Cortex of kidney (tissue), 1 donor: ENCODE measurements at places on chromosomes 4 and X.

DNA sequence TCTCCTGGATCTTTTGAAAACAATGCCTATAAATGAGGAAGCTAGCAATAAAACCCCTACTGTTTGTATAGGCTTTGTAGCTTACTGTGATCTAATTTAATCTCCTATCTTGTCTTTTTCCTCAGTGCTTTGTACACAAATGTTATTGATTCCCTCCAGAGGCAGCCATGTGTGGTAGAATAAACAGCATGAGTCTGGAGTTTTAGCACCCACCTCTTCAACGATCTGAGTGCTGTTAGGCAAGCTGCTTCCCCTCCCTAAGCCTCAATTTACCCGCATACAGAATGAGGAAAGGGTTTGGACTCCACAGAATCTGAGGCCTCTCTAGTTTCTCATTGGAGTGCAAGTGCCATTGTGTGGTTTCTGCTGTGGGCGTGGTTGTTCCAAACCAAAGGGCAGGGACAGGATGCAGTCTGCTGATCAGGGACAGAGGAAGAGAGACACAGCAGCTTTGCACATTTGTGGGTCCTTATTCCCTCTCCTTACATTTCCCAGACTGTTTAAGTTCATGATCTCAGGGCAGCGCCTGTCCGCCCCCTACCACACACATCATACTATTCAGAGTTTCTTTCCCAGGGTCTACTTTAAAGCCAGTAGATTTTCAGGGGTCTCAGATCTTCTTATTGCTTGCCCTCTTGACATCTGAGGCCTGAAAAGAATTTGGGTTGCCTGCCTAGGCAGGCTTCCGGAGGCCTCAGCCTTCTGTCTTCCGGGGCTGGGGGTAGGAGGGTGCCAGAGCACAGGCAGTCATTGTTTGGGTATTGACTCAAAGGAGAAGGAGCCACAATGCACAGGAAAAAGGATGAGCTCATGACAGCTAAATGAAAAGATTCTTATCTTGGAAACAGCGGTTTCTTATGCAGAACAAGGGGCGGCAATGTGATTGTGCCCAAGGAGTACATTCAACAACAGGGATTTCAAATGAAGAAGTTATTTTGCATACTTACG, 114.9 kb upstream of the TEX13D start:
- DNase-seq, result no peak

- no peak for DNase-seq
Observed at GRCh38 chrX:18883234-18883960, 100.5 kb downstream of the PHKA2 start.

GRCh38 chr4:156545003-156545785, 426.4 kb downstream of the PDGFC start:
- no peak for DNase-seq

DNA sequence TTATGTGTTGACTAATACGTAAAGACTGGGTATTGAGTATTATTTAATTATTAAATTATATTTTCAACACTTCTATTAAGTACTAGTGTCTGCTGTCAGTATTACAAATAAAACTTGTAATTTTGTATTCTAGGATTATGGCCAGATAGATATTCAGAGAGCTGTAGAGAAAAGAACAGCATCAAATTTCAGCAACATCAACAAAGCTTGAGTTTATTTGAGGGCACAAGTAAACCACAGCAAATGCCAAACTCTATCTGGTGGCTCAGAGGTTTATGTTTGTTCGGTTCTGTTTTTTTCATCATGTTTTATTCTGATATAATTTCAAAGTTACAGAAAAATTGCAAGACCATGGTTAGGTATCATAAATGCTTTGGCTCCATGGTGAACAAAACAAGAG, 1530.5 kb downstream of the PCDH18 start:
- DNase-seq, result no peak
